SHP77 (cell line): ENCODE measurements at places on chromosomes 3 and 15.
A peak's percentile ranks its signal among the peaks of the same experiment; 100 is the strongest.

- no peak for DNase-seq
These were observed 144.6 kb downstream of the DUT start for GRCh38 chr15:48475600-48476395.

- DNase-seq = no peak
These were observed 407.2 kb downstream of the FOXP1 start for GRCh38 chr3:71176366-71176765.

DNA sequence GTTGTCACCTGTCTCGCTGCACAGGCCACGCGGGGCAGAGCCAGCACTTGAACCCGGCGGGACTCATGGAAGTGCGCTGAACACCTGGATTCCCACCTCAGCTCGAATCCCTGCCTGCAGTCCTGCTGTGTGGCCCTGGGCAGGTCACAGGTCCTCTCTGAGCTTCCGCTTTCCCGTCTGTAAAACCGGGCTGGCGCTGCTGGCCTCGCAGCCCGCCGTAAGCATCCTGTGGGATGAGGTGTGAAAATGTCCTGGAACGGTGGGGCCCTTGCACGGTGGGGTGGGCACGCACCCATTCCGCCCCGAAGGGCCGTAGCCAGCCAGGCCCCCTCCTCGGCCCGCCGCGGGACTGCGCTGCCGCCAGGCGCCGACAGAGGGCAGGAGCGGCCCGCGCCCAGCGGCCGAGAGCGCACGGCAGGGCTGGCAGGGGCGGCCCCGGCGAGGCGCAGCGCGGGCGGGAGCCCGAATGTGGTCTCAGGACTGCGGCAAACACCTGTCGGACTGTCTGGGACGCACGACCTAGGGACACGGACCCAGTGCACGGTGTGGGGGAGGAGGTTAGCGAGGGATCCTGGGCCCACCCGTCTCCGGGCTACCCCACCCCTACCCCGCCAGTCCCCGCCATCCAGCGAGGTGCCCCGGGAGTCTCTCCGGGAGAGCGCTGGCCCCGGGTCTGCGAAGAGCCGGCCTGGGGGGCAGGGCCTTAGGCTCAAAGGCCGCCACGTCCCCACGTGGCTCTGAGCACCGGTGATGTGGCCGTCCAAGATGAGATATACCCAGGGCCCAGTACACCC is 40.4 kb downstream of the DNAJB8 start:
- peak; percentile 28 for DNase-seq

GRCh38 chr15:50138391-50138790 is 19.4 kb upstream of the ATP8B4 start:
- no peak for DNase-seq

- DNase-seq = no peak
These were observed 8.3 kb downstream of the LMCD1 start for GRCh38 chr3:8509961-8510360.

DNA sequence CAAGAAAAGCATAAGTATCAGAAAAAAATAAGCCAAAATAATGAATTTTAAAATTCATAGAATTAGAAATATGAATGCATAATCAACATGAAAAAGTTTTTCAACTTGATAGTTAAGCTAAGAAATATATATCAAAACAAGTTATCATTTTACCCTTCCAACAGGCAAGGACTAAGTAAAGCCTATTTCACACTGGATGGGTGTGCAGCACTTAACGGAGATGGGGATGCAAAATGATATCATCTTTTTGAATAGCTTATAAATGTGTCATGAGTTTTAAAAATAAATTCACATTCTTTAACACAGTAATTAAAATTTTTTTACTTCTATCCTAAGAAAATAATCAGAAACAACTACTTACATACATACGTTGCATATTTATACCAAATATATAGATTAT is 20.9 kb downstream of the PIK3R4 start:
- no peak for DNase-seq

GRCh38 chr3:152213938-152214337 is 54.8 kb upstream of the MBNL1 start:
- no peak for DNase-seq

GRCh38 chr3:134699141-134699711 is 48.4 kb upstream of the KY start:
- no peak for DNase-seq

- DNase-seq = no peak
These were observed 84.9 kb downstream of the TIGIT start for GRCh38 chr3:114378760-114379159.

GRCh38 chr3:126060613-126061145 is 23.2 kb downstream of the SLC41A3 start:
- no peak for DNase-seq

- DNase-seq = no peak
These were observed 321.5 kb upstream of the IGF1R start for GRCh38 chr15:98326804-98327203.

DNA sequence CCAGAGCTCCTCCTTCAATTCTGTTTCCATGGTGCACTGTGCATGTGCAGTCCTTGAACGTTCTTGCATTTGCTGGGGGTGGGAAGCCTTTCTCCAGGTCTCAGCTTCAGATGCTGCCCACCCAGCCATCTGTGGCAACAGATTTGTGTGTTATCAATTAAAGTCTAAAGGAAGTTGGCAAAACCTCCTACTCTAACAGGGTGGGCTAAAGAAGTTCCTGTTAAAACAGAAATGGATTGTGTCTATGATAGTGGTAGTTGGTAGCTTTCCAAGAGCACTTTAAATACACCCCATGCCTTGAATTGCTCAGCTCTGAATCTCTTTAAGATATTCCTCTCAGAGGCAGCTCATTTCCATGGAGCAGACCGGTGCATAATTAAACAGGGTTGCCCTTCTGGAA is 488.0 kb upstream of the SUCLG2 start:
- no peak for DNase-seq

DNA sequence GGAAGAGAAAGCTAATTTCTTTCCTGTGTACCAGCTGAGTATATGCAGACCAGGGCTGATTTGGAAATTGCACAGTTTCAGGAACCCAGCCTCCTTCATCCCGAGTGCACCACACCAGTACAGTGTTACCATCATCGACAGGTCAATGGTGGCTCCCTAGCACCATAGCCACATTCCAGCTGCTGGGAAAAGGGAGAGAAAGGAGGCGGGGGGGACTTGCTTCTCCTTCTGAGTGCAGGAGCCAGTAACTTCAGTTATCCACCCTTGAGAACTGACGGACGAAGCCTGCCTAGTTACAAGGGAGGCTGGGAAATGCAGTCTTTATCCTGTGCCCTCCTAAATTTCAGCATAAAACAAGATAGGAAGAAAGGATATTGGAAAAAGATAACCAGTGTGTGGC is 129.7 kb upstream of the PRICKLE2 start:
- DNase-seq = no peak

- no peak for DNase-seq
These were observed 42.6 kb upstream of the ATP2C1 start for GRCh38 chr3:130851277-130851676.
